ENCODE measurements at places on chromosomes 3 and 15. TPM values are rescaled to one million over a fixed set of nuclear protein-coding genes. Genes with fewer than 3 reads are reported as not detected.
A peak's percentile ranks its signal among the peaks of the same experiment; 100 is the strongest.

GRCh38 chr3:67593761-67594234 is 60.6 kb downstream of the SUCLG2 start:
- DNase-seq: no peak

DNA sequence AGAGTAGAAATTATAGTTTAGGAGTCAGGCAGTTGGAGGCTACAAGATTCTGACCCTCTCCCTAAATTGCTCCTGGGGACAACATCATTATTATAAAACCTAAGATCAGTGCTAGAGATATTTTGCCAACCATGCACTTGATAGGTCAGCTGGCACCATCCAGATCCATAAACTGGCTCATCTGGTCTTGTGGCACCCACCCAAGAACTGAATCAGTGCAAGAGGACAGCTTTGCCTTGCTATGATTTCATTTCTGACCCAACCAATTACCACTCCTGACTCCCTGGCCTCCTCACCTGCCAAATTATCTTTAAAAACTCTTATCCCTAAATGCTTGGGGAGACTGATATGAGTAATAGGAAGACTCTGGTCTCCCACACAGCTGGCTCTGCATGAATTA is 461.1 kb upstream of the TGFBR2 start:
- no peak for DNase-seq

DNA sequence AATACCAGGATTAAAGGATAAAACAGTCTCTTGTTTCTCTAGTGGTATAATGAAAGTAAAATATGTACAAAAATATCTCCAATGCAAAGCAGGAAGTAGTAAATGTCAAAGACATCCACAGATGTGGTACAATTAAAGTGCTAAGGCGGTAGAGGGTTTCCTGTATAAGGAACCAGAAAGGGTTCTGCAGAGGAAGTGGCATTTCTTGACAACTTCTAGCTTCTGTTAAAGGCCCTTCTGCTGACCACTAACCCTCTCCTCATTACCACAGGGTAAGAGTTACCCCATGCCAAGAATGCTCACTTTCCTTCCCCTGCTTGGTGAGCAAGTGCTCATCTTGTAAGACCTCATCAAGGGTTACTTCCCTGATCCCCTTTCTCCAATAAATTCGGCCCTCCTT is 883.6 kb upstream of the NR2F2 start:
- peak; percentile 78 for DNase-seq

DNA sequence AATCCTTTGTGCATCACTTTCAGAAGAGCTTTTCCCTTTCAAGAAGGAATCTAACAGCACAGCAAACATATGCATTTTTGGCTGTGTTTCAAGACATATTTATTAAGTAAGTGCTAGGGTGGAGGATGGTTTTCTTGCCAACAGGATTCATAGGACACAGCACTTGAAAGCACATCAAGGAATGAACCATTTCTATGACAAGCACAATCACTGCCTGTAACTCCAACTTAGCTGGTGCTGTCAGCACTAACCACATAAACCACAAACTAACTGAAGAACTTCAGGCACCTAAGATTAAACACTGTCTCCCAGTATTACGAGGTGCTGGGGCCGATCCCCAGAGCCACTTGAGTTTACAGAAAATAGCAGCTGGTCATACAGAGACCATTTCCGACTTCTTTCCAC is 35.4 kb upstream of the SPRED1 start:
- DNase-seq: no peak

Gene CCDC54
- total RNA-seq: not detected

Gene KIF15
- 1.1 TPM for total RNA-seq

Gene ALPK3
- 0.22 TPM for total RNA-seq

Measured in CD4-positive, CD25-positive, alpha-beta regulatory T cell (primary cell).